Aorta (tissue), 5 donors: ENCODE measurements at places on chromosomes 4 and X.

DNA sequence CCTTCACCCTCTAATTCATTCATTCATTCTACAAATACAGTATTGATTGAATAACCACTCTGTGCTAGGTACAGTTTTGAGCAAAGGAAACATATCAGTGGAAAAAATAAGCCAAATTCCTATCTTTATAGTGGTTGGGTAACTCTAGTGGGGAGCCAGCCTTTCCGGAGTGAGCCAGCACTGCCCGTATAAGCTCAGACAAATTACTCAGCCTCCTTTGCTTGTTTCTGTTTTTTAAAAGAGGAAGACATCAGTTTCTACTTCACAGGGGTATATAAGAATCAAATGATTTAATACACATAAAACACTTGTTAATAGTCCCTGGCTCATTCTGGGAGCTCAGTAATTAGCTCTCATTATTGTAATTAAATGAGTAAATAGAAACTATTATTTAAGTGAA lies 238.2 kb upstream of the MAD2L1 start:
- no peak for DNase-seq
- H3K4me3 ChIP-seq: no peak overlapping the region
- no peak overlapping the region for H3K27ac ChIP-seq
- H3K4me1 ChIP-seq: no peaks in the 10 kb centered on the region
- H3K27me3 ChIP-seq: no peaks in the 10 kb centered on the region

- no peaks in the 10 kb centered on the region for H3K36me3 ChIP-seq
- no peaks in the 10 kb centered on the region for H3K27me3 ChIP-seq
- H3K27ac ChIP-seq: no peak overlapping the region
- H3K4me3 ChIP-seq: no peak overlapping the region
- no peaks in the 10 kb centered on the region for H3K4me1 ChIP-seq
Measured at GRCh38 chrX:68669094-68669860, 21.8 kb downstream of the STARD8 start.

GRCh38 chr4:78863991-78864390 lies 75.2 kb downstream of the PAQR3 start:
- H3K27ac ChIP-seq: no peak overlapping the region
- H3K27me3 ChIP-seq: no peaks in the 10 kb centered on the region
- DNase-seq: no peak
- H3K4me3 ChIP-seq: no peak overlapping the region

DNA sequence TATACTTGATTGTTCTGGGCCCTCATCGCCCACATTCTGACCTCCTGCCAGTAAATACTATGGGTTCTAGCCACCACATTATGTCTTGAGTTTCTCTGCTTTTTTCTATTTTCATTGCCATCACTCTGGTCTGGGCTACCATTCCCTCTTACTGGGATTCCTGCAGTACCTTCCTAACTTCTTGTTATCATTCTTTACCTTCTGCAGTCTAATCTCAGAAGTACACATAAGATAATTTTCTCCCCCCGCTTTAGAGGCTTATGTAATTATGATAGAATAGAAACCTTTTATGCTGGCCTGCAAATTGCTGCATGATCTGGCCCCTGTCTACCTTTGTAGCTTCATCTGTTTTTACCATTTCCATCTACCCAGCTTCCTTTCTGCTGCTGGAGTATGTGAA lies 19.2 kb downstream of the STIM2 start:
- DNase-seq: no peak
- no peaks in the 10 kb centered on the region for H3K36me3 ChIP-seq
- no peak overlapping the region for H3K27ac ChIP-seq
- H3K27me3 ChIP-seq: no peaks in the 10 kb centered on the region
- H3K4me3 ChIP-seq: no peak overlapping the region

DNA sequence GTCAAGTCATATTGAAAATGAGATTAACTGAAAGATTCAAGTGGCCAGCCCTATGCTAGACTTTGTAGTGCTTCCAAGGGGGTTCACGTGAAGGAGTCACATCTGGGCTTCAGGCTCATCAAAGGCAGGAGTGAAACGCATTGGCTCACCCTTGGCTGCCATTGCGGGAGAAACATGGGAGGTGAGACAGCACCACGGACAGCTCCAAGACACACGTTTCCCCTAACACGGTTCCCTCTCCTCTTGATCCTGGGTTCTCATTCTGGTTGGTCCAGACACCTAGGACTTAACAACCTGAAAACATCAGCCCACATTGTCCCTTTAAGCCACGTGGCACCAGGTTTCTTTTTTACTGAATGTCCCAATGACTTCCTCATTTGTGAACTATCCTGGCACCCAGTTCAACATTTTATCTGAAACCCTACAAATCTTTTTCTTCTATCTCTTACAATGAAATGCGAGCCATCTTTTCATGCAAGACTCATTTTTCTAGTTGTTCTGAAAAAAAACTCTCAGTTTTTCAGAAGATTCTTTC lies 279.0 kb upstream of the VCX3A start:
- H3K4me1 ChIP-seq: no peaks in the 10 kb centered on the region
- DNase-seq: no peak
- no peak overlapping the region for H3K4me3 ChIP-seq
- H3K27ac ChIP-seq: no peak overlapping the region
- H3K27me3 ChIP-seq: no peaks in the 10 kb centered on the region

DNA sequence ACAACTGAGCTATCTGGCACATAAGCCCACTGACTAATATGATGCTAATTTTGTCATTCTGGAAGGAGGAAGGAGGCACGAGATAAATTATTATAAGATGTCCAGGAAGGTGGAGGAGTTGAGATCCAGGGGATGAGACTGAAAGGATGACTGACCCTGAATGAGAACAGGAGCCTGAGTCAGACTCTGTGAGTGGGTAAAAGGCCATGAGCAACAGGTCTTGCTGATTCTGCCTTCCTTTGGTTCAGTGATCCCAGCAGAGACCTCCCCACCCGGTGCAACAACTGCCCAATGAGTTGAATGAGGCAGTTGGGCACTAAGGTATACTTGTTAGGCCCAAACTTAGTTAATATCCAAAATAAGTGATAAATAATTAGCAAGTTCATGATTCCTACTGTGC lies 238.1 kb upstream of the GPC4 start:
- H3K36me3 ChIP-seq: no peaks in the 10 kb centered on the region
- H3K27ac ChIP-seq: no peak overlapping the region
- H3K4me1 ChIP-seq: no peaks in the 10 kb centered on the region
- H3K27me3 ChIP-seq: no peaks in the 10 kb centered on the region

DNA sequence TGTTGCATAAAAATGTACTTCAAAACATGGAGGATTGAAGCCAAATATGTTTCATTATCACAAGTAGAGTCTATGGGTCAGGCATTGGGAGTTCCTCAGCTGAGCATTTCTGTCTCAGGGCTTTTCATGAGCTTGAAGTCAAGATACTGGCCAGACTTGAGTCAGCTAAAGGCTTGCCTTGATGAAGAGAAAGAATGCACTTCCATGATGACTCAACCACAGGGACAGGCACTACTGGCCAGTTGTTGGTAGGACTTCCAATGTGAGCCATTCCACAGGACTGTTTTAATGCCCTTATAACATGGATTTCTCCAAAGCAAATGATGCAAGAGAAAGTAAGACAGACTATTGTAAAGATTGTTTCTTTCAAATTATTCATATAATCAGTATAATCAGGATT lies 895.6 kb downstream of the RAB28 start:
- no peaks in the 10 kb centered on the region for H3K27me3 ChIP-seq
- no peak overlapping the region for H3K27ac ChIP-seq
- no peaks in the 10 kb centered on the region for H3K36me3 ChIP-seq
- H3K4me3 ChIP-seq: no peak overlapping the region
- DNase-seq: no peak
